ENCODE measurements at places on chromosomes 11 and 22.

GRCh38 chr11:34855021-34855753, 61.0 kb downstream of the APIP start:
- no peak for DNase-seq

DNA sequence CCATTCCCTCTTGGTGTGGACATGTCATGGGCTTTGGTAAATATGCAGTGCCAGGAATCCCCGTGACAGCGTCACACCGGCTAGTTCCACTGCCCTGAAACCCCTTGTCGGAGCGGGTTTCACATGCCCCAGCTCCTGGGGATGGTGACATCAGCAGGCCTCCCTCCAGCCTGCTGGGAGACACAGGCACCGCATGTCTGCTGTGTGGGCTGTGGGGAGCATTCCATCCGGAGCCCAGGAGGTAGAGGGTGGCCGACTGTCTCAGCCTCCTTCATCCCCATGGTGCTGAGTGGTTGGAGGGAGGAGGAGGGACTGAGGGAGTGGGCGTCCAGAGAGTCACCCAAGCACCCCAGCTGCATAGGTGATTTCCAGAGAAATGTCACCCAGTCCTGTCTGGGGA, 1161.1 kb downstream of the BRD1 start:
- no peak for DNase-seq

DNA sequence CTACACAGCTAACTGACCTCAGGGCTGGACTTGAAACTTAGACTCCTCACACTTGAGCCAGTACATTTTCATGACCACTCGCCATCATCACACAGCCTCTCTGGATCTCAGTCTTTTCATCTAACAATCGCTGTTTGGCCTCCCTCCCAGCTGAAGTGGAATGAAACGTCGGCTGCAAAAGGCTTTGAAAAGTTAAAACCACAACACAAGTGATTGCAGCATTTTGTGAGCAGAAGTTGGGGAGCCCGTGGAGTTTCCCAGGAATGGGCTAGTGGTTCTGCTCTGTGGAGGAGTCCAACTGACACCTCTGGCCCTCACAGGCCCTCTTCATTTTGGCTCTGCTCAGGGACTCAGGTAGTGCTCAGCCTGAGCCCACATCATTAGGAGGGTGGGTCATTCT, 35.9 kb upstream of the TRIM29 start:
- peak; percentile 17 for DNase-seq

DNA sequence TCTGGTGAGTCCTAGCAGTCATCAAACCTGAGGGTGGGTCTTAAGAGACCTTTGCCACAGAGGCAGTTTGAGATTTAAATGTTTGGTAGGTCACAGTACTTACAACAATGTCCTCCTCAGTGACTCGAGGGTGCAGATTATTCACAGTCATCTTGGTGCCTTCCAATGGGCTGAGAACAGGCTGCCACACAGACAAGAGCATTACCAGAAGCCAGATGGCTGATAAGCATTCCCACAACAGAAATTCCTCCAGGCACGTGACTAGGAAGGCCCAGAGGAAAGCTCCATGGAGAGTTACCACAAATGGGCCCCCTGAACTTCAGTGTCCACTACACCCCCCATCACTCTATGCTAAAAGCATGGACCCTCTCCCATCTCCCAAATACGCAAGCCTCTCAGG, 19.2 kb downstream of the POLDIP3 start:
- DNase-seq: no peak

- DNase-seq: peak; percentile 63
Observed at GRCh38 chr22:39431821-39432251, 25.0 kb upstream of the MGAT3 start.

GRCh38 chr11:91707652-91708482, 516.8 kb upstream of the FAT3 start:
- DNase-seq: no peak

DNA sequence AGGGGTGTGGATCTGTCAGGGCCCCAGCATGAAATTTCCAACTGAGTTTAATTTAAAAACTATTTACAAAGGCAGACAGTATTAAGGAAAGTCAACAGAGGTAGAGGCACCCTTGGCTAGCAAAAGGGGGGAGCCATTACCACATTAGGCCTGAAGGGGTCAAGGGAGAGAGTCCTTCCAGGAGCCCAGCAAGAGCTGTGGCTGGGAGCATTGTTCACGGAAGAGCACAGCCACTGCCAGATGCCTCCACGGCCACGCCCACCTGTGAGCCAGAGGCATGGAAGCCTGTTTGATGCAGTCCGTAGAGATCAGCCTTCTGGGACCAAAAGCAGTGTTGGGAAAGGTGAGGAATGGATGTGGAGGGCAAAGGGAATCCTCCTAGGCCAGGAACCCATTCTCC, 102.6 kb downstream of the GALNT18 start:
- DNase-seq: no peak

- DNase-seq: no peak
Observed at GRCh38 chr22:50563413-50564160, 868 bp upstream of the SYCE3 start.

DNA sequence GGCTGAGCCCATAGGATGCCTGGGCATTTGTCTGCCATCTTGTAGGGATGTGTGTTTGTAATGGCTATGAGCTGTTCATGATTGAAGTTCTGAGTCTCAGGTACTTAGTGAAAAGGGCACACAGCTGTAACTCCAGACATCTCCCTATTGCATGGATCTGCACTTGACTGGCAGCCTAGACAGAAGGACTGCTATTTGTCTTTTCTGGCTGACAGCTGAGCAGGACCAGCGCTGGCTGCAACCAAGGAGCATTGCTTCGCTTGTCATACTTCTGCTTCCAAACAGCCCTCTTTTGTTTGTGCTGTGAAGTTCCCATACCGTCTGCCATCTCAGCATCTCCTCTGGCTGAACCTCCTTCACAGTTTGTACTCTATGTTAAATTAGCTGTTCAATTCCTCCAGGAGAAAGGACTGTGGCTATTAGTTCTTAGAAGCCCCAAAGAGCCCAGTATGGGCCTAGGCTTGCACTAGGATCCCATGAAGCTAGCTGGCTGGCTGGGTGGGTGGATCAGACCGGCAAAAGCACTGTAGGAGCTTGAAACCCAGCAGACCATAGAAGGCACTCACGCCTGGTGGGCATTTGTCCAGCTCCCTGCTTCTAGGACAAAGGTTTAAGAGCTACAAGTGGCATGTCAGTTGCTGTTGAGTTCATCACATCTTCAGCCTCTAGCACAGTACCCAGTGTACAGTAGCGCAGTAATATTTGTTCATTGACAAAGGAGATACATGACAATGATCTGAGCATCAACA, 20.4 kb downstream of the HIRA start:
- DNase-seq: no peak

GRCh38 chr11:25886036-25886435, 445.9 kb upstream of the ANO3 start:
- no peak for DNase-seq

DNA sequence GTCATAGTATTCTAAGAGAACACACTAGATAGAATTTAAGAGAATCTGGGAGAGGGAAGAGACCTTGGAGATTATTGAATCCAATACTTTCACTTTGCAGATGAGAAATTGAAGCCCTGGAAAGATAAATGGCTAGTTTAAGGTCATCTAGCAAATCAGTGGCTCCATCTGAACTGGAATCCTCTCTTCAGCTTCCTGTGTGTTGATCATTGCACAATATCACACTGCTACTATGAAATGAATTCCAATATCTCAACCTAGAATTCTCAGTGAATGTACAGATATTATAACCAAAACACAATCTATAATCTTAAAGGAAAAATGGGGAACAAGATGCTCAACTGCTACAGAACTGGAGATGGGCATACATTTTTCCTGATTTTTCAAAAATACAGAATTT, 44.1 kb downstream of the DCUN1D5 start:
- peak; percentile 40 for DNase-seq

Measured in foreskin fibroblast (primary cell).